ENCODE measurements at places on chromosomes 11 and 22. TPM values are rescaled to one million over a fixed set of nuclear protein-coding genes. Genes with fewer than 3 reads are reported as not detected.

The FXYD6 gene
- total RNA-seq, result 0.08 TPM

The MAPK8IP2 gene
- total RNA-seq, result 0.72 TPM

The EFEMP2 gene
- 20.5 TPM for total RNA-seq

The CCDC89 gene
- 0.76 TPM for total RNA-seq

The INS gene
- not detected for total RNA-seq

The MIAT gene
- 0.08 TPM for total RNA-seq

All from hair follicular keratinocyte (primary cell).